ENCODE measurements at places on chromosomes 11 and 22. TPM values are rescaled to one million over a fixed set of nuclear protein-coding genes. Genes with fewer than 3 reads are reported as not detected.

DNA sequence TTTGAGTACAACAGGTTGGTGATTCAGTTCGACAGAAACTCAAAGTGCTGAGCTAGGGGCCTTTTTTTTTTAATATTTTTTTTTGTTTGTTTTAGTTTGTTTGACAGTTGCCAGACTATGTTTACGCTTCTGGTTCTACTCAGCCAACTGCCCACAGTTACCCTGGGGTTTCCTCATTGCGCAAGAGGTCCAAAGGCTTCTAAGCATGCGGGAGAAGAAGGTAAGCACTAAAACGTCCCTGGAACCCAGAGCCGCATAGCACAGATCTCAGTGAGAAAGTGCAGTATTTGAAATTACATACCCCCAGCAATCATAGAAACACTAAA is 649 bp downstream of the PRRG4 start:
- DNase-seq, result peak; percentile 9

DNA sequence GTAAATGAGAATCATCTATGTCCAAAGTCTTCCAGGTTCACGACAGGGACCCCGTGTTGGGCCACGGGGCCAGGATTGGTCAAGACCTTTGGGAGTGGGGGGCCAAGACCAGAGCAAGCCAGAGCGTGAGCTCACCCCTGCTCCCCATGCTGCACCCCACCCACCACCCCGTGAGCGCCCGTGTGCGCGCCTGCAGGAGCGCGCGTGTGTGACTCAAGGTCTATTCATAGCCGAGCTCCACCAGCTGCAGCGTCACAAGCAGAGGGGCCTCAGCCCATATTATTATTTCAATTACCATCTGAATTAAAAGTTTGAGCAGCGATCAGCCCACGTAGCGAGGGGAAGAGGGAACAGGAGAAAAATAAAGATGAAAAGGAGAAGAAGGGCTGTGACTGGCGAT is 5.2 kb downstream of the KCNJ4 start:
- DNase-seq, result no peak

DNA sequence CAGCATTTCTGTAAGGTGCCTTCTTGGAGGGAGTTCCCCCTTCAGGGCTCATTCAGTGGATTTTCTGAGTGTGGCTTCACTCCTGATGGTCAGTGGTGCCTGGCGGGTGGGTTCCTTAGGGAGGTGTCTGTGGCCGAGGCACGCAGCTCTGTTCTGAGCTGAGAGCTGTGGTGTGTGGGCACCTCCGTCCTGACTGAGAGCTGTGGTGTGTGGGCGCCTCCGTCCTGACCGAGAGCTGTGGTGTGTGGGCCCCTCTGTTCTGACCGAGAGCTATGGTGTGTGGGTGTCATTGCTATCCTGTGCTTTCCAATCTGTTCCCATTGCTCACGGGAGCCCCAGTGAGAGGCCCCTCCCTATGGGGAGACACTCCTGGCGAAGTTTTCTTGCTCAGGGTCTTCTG is 39.8 kb downstream of the MUC6 start:
- DNase-seq, result no peak

DNA sequence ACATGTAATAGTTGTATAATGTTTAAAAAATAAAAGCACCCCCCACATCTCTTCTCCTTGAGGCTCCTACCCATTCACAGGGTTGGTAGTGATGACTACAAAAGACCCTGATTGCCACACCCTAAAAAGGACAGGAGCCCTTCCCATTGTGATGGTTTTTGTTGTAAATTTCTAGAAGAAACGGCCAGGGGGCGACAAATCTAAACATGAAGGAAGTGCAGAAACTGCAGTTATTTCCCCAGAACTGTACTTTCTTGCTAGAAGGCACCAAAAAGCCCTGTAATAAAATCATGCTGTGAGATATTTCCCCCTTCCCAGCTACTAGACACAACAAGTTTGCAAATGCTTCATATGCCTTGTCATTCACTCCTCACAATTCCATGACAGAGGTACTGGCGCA is 10.8 kb downstream of the PRR5L start:
- DNase-seq, result no peak

- DNase-seq, result no peak
Measured at GRCh38 chr22:37312549-37313183, 30.4 kb downstream of the CYTH4 start.

DNA sequence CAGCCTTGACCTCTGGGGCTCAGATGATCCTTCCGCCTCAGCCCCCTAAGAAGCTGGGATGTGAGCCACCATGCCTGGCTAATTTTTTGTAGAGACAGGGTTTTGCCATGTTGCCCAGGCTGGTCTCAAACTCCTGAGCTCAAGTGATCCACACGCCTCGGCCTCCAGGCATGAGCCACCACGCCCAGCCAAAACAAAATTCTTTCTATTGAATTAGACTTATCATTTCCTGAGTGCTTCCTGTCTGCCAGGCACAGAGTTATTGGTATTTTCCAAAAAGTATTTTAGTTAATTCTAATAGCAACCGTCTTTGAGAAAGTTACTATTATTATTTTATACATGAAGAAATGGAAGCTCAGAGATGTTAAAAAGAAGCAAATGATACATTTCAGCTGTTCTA is 61.4 kb upstream of the LMO2 start:
- DNase-seq, result no peak

DNA sequence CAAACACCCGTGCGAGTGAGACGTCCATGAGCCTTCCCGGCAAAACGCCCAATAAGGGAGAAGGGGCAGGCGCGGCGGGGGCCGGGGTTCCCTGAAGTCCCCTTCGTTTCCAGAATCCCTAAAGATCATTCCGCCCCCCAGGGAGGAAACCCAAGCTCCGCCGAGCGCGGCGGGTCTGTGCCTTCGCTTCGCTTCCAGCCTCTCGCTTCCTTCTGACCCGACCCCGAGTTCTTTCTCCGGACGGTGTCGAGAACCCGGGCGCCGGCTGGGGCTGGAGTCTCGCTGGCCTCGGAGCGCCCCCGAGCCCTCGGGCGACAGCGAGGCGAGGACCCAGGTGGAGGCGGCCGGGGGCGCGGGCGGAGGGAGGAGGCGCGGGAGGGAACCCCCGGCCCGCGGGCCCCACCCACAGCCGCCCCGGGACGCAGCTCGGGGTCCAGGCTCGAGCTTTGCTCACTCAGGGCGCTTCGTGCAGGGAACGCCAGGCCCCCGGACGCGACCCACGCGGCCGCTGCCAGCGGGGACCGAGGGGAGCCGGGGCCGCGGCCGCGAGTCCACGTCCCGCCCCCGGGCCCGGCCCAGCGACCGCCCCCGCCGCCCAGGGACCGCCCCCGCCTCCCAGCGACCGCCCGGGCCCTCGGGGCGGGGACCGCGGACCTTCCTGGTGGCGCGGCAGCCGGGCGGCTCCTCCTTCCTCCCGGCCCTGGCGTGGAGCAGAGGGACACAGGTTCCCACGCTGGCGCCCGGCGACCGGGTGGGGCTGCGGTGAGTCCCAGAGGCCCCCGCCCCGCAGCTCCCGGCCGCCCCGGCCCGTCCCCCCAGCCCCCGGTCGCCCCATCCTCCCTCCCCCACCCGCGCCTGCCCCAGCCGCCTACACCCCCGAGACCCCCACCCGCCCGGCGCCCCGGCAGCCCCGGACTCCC is at the start of gene PGGHG:
PGGHG (plus strand) TSS at position 649 of the 920 bp plus-strand sequence. CDS start 691 bp downstream, outside the sequence.
- DNase-seq, result peak; percentile 70

- DNase-seq, result no peak
Measured at GRCh38 chr11:395866-396265, 1.9 kb downstream of the PKP3 start.

- peak; percentile 71 for DNase-seq
Measured at GRCh38 chr22:43042101-43042780, 27.3 kb upstream of the PACSIN2 start.

GRCh38 chr22:41830174-41830573 is 2.7 kb upstream of the SREBF2 start:
- DNase-seq, result no peak

Gene KRTAP5-1
- not detected for total RNA-seq

Gene GALNT18
- 25.3 TPM for total RNA-seq

Gene ADSL
- 262 TPM for total RNA-seq

Gene DUSP8
- 1.1 TPM for total RNA-seq

Measured in MG63 (cell line).